ENCODE measurements at places on chromosomes 6 and 20.

- DNase-seq: no peak
These were observed 835.4 kb downstream of the MAFB start for GRCh38 chr20:39853636-39854035.

GRCh38 chr6:127606131-127606562 is 29.2 kb downstream of the C6orf58 start:
- no peak for DNase-seq

DNA sequence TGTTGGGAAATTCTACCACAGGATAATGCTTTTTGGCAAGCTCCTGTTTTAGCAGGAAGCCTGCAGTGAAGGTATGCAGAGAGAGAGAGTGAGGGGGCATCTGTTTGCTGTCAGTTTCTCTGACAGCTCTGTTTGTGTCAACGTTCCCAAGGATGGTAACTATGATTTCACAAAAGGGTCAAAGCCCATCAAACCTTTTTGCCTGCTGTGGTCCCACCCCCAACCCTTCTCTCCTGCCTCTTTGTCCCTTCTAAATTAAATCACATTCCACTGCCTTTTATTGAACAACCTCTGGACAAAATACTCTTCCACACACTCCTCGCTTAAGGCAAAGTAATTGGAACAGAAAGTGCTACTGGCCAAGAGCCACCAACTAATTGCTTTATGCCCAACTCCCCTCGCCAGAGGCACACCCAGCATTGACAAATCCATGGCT is 128.3 kb downstream of the TSHZ2 start:
- DNase-seq: no peak

DNA sequence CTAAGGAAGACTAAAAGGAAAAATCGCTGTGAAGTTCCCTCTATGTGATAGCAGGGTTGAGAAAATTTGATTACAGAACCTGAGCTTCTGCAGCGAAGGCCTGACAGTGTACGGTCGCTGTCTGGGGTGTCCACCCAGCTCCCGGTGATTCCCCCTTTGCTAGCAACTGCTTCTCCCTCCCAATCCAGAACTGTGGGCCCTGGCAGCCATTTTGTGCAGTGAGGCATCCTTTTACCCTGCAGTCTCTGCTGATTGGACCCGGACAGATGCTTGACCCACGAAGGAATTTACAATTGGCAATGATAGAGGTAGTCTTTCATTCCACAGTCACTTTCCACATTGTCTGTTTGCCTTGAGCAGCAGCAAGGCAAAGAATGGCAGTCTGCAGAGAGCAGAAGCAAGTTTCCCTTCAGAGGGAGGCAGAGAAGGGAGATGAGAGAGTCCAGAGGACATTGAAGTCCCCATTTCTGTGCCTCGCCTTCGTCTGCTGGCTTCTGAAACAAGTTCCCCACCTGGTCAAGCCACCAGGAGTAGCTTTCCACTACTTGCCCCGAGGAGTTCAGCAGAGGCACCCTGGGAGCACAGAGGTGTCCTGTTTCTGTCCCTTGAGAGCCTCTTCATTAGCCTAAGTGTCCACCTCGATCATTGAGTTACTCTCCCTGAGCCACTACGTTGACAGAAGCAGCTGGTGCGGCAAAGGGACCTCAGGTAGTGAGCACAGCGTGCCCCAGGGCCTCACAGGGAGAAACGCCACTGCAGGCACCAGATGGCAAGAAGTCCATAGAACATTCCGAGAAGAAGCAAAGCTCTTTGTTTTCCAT is 370.3 kb downstream of the NRN1 start:
- DNase-seq: no peak

GRCh38 chr6:109300874-109301273 is 81.4 kb downstream of the CD164 start:
- DNase-seq: no peak

GRCh38 chr6:157693867-157694266 is 129.2 kb upstream of the SNX9 start:
- no peak for DNase-seq

DNA sequence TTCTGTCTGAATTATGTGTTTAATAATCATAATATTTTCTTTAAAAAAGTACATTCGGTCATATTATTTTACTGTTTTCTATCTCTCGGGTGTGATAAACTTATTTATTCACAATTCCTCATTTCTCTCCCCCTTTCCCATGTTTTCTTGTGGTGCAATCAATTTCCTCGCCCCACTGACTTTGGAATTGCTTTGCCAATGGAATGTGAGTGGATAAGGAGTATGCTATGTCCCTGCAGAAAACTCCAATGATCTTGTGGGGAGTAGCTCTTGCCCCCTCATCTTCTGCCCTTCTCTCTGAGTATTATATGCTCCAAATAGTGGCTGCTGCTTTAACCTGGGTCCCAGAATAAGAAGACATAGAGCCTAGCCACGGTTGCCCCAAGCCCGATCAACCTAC is 64.1 kb downstream of the HMGN3 start:
- no peak for DNase-seq

GRCh38 chr6:159089443-159089842 is 44.7 kb upstream of the TAGAP start:
- DNase-seq: no peak

DNA sequence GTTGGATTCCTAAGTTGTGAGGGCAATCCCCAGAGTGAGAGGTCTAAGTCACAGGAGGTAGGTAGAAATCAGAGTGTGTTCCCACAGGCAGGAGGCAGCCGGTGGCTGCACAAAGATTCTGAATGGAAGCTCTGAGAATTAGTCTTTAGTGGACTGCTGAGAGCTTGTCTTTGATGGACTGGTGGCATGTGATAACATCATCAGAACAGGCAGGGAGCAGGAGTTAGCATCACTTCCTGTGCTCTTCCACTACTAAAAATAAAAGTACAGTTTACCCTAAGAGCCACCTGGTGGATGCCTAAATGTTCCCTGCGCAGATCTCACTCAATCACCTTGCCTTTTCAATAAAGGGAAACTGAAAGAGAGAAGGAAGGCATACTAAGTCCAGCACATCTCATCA is 294.6 kb upstream of the POU3F2 start:
- no peak for DNase-seq

DNA sequence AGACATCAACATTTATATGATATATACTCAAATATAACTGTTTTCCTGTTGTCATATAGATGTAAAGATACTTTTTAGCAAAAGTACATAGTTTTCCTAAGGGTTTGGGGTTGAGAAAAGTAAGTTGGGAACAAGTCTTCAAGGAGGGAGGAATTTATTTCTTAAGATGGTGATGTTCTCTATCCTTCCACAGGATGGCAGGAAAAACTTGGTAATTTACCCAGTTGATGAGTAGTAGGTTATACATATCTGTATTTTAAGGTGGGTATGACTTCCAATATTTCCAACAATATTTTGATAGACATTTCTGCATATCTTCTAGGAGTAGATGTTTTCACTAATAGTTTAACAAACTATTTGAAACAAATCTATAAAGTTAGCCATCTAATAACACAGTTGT is 254.4 kb downstream of the RIMS1 start:
- no peak for DNase-seq

GRCh38 chr6:35148167-35148741 is 7.1 kb upstream of the TCP11 start:
- DNase-seq: peak; percentile 47

DNA sequence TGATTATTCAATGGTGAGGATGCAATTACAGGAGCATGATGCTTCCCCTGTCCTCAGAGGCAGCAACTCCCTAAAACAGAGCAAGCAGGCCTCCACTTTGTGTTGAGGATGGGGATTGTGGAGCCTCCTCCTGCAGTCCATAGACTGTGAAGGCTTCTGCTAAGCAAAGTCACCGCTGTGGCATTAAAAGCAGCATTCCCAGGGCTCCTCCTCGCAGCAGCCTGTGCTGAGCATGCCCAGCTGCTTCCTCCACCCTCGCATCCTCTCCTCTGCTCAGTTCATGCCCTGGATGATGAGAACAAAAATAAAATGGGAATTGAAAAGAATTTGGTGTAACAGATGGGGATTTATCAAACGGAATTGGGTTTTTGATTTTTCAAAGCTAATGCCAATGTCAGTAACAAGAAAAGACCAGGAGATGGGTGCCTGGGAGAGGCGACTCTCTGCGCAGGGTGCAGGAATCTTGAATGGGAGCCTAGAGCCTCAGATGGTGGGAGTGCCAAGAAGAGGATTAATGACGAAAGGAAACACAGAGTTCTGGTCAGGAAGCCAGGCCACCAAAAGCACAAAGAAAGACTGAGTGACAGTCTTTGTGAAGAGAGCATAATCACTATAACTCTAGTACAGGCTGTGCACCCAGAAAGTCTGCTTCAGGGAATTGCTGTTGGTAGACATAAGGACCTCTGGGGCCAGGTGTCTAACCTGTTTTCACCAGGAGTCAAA is 347.6 kb downstream of the TPBG start:
- DNase-seq: no peak

DNA sequence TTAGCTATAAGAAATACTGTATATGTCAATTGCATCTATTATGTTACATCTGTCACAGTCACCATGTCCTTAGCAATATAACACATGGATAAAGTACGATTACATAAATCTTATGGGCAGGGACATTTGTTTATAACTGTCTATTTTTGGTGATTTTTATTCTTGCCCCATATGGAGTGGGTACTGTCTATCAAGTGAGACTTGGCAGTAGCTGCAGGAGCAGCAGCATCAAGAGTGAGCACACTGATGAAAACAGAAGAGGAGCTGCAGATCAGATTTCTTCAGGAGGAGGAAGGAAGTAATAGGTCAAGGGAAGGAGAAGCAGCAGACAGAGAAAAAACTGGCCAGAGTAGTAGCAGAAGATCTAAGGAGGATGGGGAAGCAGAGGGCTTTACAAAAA is 516.7 kb downstream of the C6orf118 start:
- DNase-seq: no peak

DNA sequence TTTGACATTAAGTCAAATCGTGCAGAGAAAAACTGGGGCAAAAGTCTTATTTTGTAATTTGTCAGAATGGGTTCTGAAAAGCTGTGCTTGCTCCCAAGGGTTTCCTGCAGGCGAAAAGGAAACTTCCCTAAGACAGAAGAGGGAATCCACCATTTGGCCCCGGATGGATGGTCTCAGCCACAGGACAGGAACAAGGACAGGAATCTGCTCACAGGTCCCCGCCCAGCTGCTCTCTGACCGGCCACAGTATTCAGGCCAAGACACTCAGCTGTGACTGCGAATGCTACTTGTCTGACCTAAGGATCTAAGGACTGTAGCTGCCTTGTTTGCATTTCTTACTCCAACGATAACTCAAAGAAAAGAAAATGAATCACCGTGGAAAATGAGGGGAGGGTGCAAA is 197.0 kb downstream of the BMP7 start:
- DNase-seq: no peak

GRCh38 chr6:70651326-70651905 is 16.3 kb upstream of the SMAP1 start:
- peak; percentile 40 for DNase-seq

DNA sequence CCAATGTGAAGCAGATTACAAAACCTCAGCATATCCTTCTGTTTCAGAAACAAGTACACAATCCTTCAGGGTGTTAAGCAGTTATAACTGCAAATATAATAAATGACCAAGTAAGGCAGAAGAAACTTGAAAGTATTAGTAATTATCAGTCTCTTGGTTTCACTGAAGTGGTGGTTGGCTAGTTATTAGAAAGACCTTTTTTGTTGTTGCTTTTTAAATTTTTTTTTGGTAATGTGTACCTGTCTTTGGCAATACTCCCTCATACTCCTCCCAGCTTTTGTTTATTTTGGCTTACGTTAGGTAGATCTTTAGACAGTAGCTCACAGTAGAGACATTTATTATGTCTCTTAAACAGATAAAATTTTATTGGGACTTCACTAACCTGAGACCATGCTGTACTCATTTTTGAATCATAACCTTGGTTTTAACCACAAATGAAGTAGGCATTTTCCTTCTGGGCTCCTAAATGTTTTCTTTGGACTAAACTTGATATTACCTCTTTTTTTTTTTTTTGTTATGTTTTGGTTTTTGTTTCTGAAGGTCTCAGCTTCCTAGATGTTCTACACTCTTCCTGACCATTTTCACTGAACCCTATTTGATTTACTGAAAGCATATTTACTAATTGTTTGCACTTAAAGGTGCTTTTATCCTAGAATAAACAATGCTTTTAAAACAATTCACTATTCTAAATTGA is 6.4 kb downstream of the CD2AP start:
- DNase-seq: no peak

Measured in stimulated activated CD4-positive, alpha-beta T cell treated with anti-CD3 and anti-CD28 coated beads, Interleukin-4, amount 100 ng/mL, for 24 hours (primary cell).